ENCODE measurements at places on chromosomes 1 and 21.

DNA sequence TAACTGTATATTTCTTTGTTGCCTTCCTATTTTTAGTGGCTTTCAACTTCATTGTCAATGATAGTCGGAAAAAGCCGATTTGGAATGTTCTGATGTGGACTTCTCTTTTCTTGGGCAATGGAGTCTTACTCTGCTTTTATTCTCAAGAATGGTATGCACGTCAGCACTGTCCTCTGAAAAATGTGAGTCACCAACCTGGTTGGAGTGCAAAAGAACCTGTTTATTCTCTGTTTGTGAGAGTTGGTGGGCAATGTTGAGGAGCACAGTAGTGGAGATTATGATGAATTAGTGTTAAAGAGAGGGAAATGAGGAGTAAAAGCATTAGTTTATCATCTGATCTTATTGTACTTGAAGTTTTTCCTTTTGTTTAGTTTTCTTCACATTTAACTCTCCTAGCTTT is 14.5 kb upstream of the AXDND1 start:
- no peak for DNase-seq

GRCh38 chr1:42172381-42173133 is 8.0 kb upstream of the GUCA2A start:
- no peak for DNase-seq

- no peak for DNase-seq
Observed at GRCh38 chr1:231781892-231782291, 155.3 kb downstream of the DISC1 start.

DNA sequence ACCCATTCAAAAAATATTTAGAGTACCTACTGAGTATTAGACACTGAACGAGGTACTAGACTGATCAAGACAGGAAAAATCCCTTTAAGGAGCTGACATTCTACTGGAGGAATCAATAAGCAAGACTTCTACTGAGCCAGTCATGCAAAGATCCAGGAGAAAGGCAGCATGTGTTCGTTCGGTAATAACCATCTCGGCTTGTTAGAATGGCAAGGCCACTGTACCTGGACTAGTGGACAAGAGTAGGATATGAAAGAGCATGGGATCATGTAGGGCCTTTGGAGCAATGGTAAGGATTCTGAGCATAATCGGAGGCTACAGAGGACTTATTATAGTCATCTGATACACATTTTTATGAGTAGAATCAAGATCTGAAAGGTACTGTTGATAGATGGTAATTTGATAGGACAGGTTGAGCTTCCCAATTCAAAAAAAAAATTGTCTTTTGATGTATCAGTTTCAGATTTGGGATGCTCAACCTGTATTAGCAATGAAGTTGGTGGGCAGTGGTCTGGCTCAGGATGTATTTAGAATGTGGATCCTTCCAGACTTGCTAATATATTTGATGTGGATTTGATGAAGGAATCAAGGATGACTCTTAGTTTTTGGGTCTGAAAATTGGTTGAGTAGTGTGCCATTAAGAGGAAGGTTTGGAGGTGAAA is 2.3 kb downstream of the COX20 start:
- no peak for DNase-seq

DNA sequence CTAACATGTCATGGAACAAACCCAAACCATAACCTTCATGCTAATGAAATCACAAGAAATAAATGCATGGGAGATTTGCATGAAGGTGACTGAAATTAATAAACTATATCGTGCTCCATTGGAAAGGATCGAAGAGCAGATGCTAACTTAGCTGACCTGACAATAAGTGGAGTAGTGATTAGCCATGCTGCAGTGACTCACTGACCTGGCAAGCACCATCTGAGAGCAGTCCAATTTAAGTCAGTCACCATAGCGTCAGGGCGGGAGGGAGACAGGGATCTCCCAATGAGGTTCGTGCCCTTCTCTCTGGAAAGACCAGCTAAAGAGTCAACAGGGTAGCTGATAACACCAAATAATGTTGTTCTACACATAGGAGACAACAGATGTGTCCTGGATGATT is 21.5 kb downstream of the OLIG2 start:
- DNase-seq, result no peak

- no peak for DNase-seq
Observed at GRCh38 chr1:241020851-241021697, 335.9 kb downstream of the RGS7 start.

DNA sequence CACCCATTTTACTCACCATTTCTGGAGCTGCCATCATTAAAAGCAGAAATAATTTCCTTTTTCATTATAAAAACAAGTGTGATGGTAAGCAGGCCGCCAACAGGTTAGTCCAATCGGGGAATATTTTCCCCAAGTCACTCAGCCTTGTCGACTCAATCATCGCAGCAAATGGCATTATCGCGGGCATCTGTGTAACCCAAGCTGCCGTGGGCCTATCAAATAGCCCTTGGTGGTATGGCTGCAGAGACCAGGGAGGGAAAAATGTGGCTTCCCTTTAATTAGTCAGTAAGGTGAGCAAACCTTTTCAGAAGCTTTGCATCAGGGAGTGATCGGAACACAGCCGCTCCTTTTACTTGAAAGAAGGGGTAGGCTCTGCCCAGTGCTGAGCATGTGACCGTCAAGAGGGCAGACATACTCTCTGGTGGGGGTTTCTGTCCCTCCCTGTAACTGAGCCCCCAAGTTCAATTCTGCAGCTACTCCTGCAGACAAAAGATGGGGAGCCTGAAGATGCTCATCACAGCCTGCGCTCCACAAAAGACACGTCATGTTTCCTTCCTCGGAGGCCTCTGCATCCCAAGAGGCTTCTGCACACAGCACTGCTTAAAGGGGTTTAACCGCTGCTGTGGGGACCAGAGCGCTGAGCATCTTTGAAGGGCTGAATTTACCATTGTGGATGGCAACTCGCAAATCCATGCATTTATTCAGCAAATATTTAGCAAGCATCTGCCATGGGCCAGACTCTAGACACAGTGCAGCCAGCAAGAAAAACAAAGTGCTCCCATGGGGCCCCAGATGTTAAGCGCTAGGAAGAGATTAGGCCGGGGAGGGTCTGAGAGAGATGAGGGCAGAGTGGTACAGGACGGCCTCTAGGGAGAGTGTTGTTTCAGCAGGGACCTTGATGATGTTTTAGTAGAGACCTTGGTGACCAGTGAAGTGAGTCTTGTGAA is 1.2 kb upstream of the TMPRSS3 start:
- DNase-seq, result no peak

GRCh38 chr1:65083263-65083896 is 64.6 kb upstream of the AK4 start:
- DNase-seq, result no peak

- DNase-seq, result no peak
Observed at GRCh38 chr1:46159516-46159915, 15.4 kb upstream of the TSPAN1 start.

DNA sequence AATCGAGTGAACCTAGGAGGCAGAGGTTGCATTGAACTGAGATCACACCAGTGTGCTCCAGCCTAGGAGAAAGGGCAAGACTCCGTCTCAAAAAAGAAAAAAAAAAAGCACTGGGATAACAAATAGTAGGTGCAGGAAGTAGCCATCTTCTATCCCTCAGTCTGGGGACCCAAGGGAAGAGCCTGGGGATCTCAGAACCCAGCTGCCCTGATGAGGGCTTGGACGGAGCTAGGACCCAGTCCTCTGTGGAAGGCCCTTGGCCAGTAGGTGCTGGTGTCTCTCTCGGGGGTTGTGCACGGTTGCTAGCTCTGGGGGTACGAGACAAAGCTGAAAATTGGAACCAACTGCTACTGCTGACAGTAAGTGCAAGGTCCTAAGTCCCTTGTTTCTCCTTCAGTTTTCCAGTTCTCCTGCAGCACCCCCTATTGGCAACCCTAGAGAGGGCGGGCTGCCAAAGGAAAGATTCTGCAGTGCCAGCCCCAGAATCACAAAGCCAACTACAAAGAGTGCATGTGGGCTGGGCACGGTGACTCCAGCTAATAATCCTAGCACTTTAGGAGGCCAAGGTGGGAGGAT is 57.6 kb upstream of the KIF1B start:
- no peak for DNase-seq

GRCh38 chr1:158952416-158952815 is 21.1 kb downstream of the PYHIN1 start:
- DNase-seq, result no peak
